CD8-positive, alpha-beta memory T cell (primary cell): ENCODE measurements at places on chromosomes 3 and 15. TPM values are rescaled to one million over a fixed set of nuclear protein-coding genes. Genes with fewer than 3 reads are reported as not detected.

DNA sequence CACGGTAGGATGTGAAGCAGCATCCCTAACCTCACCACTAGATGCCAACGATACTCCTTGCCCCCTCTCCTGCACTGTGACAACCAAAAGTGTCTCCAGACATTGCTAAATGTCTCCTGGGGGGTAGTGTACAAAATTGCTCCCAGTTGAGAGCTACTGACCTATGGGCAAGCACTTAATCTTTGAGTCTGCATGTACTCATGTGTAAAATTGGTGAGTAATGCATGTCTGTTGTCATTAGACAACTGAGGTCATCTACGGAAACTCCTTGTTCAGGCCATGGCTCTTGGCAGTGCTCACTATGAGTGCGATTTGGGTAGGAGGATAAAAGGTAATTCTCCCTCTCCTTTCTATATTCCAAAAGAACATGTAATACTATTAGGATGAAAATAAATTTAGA lies 29.2 kb downstream of the PDHB start:
- no peaks in the 10 kb centered on the region for H3K27me3 ChIP-seq
- H3K36me3 ChIP-seq, result no peaks in the 10 kb centered on the region
- no peak for DNase-seq
- no peaks in the 10 kb centered on the region for H3K4me1 ChIP-seq

DNA sequence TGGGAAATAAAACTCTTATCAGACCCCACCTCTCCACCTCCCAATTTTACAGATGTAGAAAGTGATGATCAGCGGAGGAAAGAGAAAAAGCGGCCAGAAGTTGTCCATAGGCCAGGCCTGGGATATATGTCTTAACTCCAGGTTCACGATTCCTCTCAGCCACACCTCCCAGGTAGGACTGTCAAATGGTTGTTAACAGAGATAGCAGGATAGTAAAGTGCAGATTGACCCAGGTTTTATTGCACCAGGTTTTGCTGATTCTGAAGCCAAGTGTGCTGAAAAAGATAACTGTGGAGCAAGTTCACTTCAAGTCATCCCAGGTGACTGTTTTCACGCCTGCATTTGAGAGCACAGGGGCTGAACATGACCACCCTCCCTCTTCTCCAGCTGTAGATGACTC lies 36.1 kb downstream of the LSM3 start:
- H3K27me3 ChIP-seq, result no peaks in the 10 kb centered on the region
- H3K36me3 ChIP-seq, result no peaks in the 10 kb centered on the region
- no peak overlapping the region for H3K4me3 ChIP-seq
- H3K4me1 ChIP-seq, result no peaks in the 10 kb centered on the region

DNA sequence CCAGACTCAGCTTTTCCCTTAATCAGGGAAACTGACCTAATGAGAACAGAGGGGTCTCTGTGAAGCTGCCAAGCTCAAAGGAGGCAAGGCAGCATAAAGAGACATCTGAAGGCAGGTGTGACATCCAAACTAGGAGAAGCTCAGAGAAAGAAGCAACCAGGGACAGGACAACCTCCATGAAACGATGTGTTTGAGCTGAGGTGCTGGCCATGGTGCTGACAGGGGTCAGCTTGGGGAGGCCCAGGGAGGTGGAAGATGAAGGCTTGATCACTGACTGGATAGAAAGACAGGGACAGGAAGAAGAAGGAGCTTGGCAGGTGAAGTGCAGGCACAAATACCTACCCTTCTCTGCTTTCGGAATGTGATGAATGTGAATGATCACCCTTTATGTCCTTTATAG lies 179.5 kb upstream of the NSMCE3 start:
- no peak overlapping the region for H3K4me3 ChIP-seq
- H3K36me3 ChIP-seq, result no peaks in the 10 kb centered on the region
- no peaks in the 10 kb centered on the region for H3K27me3 ChIP-seq
- H3K27ac ChIP-seq, result no peak overlapping the region
- no peaks in the 10 kb centered on the region for H3K4me1 ChIP-seq

Gene CCR3
- total RNA-seq, result not detected

- H3K4me1 ChIP-seq, result no peaks in the 10 kb centered on the region
- no peaks in the 10 kb centered on the region for H3K27me3 ChIP-seq
- H3K4me3 ChIP-seq, result no peak overlapping the region
- H3K27ac ChIP-seq, result no peak overlapping the region
Measured at GRCh38 chr3:8891303-8891702, 72.0 kb downstream of the RAD18 start.

DNA sequence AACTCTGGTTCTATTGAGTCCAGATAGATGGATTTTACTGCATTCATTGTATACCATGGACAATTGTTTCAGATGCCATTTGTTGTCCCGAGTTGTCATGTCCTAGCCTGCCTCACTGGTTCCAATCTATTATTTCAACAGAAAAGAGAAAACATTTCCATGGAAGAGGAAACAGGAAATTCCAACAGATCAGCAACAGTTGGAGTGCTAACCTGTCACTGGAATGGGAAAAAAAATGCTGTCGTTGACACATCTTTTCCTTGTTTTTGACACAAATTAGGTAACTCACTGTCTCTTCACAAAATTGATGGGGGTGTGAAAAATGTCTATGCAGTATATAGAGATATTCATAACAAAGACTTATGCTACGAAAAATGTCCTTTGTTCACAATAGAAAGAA lies 432.0 kb upstream of the TBL1XR1 start:
- no peak for DNase-seq
- no peak overlapping the region for H3K4me3 ChIP-seq
- no peaks in the 10 kb centered on the region for H3K4me1 ChIP-seq
- no peaks in the 10 kb centered on the region for H3K27me3 ChIP-seq
- no peak overlapping the region for H3K27ac ChIP-seq

GRCh38 chr15:72421484-72421883 lies 23.4 kb downstream of the TMEM202 start:
- no peaks in the 10 kb centered on the region for H3K36me3 ChIP-seq
- no peak overlapping the region for H3K4me3 ChIP-seq
- H3K4me1 ChIP-seq, result no peaks in the 10 kb centered on the region
- H3K27ac ChIP-seq, result no peak overlapping the region

Gene CELSR3
- 19.3 TPM for total RNA-seq

GRCh38 chr15:71202712-71203111 lies 87.4 kb downstream of the THSD4 start:
- no peak overlapping the region for H3K4me3 ChIP-seq
- no peaks in the 10 kb centered on the region for H3K36me3 ChIP-seq
- DNase-seq, result no peak
- no peaks in the 10 kb centered on the region for H3K4me1 ChIP-seq

- no peak for DNase-seq
- H3K27ac ChIP-seq, result no peak overlapping the region
- H3K36me3 ChIP-seq, result no peaks in the 10 kb centered on the region
- no peaks in the 10 kb centered on the region for H3K27me3 ChIP-seq
- no peaks in the 10 kb centered on the region for H3K4me1 ChIP-seq
Measured at GRCh38 chr3:61718565-61718964, 157.2 kb downstream of the PTPRG start.

DNA sequence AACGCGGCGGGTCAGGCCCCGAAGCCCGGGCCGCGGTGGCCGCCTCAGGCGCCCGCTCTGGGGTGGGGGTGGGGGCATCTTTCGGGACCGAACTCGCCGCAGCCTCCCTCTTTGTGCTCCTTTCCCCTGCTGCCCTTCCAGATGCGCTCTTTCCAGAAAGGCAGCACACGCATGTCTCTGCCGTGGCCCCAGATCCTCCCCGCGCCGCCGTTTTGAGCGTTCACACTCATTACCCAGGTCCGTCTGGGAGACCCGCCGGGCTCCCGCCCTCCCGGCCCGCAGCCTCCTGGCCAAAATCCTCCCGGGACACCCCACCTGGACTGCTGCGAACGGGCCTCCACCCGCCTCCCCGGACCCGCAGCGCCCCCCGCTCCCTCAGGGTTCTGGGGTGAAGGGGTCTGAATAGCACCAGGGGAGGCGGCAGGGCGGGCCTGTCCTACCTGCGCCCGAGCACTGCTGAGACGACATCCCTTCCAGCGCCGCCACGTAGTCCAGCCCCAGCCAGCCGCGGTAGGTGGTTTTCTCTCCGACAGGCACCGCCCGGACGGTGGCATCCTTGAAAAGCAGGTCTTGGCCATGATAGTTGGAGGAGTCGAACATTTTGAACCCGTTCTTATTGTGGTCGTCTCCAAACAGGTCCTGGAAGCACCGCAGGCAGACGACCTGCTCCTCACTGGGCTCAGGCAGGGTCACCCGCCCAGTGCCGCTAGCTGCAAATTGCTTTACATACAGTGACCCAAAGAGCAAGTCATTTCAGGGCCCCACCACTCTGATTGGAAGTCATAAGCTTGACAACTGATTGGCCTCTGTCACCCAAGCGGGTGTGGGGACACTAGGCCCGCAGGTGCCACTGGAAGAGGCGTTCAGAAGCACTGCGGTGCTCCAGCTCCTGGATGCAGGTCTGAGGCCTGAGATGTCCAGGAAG lies 25.9 kb downstream of the MELTF start:
- no peaks in the 10 kb centered on the region for H3K27me3 ChIP-seq
- H3K4me1 ChIP-seq, result peaks cover 12% of the 10 kb centered on the region
- H3K27ac ChIP-seq, result no peak overlapping the region
- no peak for DNase-seq

DNA sequence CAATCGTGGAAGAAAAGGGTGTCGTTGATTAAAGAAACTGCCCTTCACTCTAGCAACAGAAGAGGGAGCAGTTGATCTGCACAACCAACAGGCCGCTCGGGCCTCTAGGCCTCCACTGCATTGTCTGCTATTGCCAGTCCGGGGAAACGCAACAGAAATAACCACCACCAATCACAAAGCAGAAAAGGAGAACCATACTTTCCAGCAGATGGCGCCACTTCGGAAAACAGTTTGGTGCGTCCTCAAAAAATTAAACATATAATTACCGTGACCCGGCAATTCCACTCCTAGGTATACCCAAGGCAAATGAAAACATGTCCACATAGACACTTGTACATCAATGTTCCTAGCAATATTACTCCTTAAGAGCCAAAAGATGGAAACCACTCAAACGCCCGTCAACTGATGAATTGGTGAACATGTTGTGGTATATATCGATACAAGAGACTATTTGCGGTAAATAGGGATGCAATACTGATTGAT lies 154.1 kb downstream of the TJP1 start:
- no peaks in the 10 kb centered on the region for H3K36me3 ChIP-seq
- H3K27ac ChIP-seq, result no peak overlapping the region
- no peak overlapping the region for H3K4me3 ChIP-seq
- H3K4me1 ChIP-seq, result no peaks in the 10 kb centered on the region
- no peak for DNase-seq

- H3K4me1 ChIP-seq, result no peaks in the 10 kb centered on the region
- no peak for DNase-seq
- no peak overlapping the region for H3K4me3 ChIP-seq
Measured at GRCh38 chr15:62482785-62483429, 317.8 kb upstream of the C2CD4B start.

DNA sequence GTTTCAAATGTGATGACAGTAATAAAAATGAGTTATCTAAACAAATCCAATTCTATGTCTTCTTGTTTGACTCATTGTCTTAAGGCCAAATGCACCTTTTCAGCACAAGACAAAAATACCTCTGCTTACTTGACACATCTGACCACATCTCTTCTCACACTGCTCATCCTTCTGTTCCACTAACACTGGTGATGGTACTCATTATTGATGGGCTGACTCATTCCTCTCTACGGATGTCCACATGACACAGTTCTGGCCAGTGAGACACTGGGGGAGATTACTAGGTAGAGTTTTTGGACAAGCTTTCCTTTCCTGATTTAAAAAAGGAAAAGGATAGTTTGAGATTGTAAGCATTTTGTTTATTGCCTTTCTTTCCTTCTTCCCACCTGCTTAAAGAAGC lies 410.6 kb upstream of the THRB start:
- H3K27me3 ChIP-seq, result no peaks in the 10 kb centered on the region
- no peak overlapping the region for H3K27ac ChIP-seq
- H3K36me3 ChIP-seq, result no peaks in the 10 kb centered on the region
- H3K4me1 ChIP-seq, result no peaks in the 10 kb centered on the region
- no peak overlapping the region for H3K4me3 ChIP-seq

DNA sequence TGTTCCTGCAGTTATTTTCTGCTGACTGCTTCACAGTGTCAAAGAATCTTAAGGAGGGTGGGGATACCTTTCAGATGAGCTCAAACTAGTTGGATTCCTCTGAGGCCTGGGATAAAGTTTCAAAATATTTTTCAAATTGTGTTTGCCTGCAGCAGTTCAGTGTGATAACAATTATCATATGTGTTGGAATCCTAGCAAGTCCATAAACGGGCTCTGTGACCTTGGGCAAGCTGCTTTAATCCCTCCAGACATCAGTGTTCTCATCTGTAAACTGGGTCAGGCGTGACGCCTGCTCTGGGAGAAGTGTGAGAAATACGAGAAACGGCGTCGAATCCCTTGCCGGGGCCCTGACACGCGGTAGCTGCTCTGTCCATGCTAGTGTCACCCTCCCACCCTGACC lies 153.5 kb downstream of the UACA start:
- DNase-seq, result no peak
- no peaks in the 10 kb centered on the region for H3K27me3 ChIP-seq
- H3K4me3 ChIP-seq, result no peak overlapping the region
- H3K4me1 ChIP-seq, result no peaks in the 10 kb centered on the region
- H3K27ac ChIP-seq, result no peak overlapping the region

Gene NEO1
- total RNA-seq, result 6.5 TPM

DNA sequence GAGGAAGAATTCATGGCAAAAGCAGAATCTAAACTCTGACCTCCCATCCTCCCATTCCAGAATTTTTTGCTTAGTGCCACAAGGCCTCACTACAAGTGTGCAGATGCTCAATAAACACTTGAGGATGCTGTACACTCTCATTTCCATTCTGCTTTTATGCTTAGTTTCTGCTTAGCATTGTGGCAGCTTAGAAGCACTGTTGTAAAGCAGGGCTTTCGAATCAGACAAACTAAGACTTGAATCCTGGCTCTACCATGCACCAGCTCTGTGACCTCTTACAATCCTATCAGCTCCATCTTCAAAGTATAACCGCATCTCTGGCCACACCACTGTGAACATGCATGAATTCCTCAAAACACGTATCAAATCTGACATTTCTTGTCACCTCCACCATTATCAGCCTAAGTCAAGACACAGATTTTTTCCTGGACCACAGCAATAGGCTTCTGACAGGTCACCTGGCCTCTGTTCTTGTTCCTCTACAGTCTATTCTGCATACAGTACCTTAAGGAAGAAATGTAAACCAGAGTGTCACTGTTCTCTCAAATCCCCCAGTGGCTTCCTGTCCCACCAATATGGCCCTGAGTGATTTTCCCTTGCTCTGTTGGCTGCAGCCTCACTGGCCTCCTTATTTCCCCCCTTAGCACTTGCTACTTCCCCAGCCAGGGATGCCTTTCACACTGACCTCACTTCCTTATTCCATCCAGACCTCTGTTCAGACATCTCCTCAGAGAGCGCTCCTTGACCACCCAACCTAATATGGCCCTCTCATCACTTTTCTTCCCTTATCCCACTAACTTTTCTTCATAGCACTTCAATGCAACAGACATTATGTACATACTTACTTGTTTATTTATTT lies 8.1 kb upstream of the PHC3 start:
- no peaks in the 10 kb centered on the region for H3K4me1 ChIP-seq
- H3K4me3 ChIP-seq, result no peak overlapping the region
- DNase-seq, result no peak
- H3K27ac ChIP-seq, result no peak overlapping the region

GRCh38 chr3:161913786-161914389 lies 417.3 kb downstream of the OTOL1 start:
- DNase-seq, result no peak
- no peaks in the 10 kb centered on the region for H3K36me3 ChIP-seq
- no peaks in the 10 kb centered on the region for H3K4me1 ChIP-seq
- no peaks in the 10 kb centered on the region for H3K27me3 ChIP-seq
- no peak overlapping the region for H3K4me3 ChIP-seq
